Central memory CD4-positive, alpha-beta T cell (primary cell): ENCODE measurements at places on chromosomes 12 and 14.

- DNase-seq: no peak
Observed at GRCh38 chr12:109758426-109759420, 45.1 kb downstream of the FAM222A start.

DNA sequence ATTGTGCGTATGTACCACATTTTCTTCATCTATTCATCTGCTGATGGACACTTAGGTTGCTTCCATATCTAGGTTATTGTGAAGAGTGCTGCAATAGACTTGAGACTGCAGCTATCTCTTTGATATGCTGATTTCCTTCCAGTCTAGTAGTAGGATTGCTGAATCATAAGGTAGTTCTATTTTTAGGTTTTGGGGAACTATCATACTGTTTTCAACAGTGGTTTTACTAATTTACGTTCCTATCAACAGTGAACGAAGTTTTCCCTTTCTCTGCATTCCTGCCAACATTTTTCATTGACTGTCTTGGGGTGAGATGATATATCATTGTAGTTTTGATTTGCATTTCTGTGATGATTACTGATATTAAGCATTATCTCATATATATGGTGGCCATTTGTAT, 482.2 kb downstream of the SLC16A7 start:
- DNase-seq: no peak

DNA sequence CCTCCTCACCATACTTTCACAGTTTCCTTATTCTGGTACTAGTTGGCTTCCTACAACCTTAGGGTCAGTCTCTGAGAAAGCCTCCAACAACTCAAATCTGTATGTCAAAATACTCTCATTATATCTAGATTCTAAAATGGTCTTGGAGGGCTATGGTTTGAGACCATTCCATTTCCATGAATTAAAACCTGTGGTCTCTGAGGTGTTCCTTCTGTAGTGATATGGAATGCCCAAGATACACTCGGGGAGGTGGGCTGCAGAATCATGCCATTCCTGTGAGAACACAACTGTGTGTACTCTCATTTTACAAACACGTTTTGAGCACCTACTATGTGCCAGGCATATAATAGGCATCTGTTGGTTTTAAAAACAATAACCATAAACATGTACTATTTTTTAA, 74.0 kb downstream of the FERMT2 start:
- DNase-seq: no peak

- no peak for DNase-seq
Observed at GRCh38 chr12:63206909-63207308, 55.9 kb upstream of the AVPR1A start.

DNA sequence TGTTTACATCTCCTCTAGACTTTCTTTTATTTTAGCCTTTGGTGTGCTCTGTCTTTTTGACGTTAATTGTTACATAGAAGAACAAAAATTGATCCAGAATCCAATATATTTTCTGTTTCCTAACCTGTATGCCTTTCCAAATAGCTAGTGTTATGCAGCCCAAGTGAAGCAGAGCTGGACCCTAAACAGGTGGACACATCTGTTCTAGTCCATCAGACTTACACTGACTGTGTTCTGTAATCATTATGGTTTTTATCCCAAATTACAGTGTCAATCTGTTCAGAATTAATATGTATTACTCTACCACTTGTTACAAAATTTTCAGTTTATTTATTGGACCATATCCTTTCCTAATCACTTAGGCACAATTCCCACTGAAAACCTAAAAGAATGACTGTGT, 176.8 kb upstream of the FOXG1 start:
- no peak for DNase-seq

DNA sequence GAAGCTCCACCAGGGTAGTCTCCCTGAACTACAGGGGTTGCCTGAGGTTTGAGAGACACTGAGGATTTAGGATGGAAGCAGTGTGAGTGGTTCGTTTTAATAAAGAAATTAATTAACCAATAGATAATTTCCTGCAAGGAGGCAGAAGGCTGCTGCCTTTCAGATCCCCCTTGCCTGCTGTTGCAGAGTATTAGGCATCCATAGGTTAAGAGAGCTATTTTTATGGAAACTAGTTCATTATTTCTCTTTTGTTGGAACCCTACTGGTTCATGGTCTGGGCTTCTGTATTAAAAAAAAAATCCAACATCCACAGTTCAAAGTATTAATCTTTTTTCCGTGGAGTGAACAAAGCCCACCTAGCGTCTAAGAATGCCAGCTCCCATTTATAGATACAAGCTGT, 50.5 kb upstream of the RTRAF start:
- no peak for DNase-seq

DNA sequence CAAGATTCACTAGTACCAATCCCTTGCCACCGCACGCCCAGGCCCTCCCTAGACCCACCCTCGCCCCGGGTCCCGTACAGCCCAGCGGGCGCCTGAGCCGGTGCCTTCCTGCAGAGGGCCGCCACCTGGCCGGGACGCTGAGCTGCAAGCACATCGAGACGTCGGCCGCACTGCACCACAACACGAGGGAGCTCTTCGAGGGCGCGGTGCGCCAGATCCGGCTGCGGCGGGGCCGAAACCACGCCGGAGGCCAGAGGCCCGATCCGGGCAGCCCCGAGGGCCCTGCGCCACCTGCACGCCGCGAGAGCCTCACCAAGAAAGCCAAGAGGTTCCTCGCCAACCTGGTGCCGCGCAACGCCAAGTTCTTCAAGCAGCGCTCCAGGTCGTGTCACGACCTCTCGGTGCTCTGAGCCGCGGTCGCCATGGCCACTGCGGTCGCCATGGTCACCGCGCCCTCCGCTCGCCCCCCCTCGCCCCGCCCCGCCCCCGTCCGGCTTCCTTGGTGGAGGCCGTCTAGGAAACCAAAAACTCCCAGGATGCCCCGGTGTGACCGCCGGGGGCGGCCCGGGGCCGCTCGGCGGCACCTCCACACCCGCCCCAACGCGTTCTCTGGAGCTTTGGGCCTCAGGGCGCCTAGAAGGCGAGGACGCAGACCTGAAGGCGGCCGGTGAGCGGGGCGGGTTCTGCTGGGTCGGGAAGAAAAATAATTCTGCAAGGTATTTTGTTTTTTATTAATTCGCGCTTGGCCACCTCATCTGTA, 3.7 kb downstream of the REM2 start:
- DNase-seq: peak; percentile 75

DNA sequence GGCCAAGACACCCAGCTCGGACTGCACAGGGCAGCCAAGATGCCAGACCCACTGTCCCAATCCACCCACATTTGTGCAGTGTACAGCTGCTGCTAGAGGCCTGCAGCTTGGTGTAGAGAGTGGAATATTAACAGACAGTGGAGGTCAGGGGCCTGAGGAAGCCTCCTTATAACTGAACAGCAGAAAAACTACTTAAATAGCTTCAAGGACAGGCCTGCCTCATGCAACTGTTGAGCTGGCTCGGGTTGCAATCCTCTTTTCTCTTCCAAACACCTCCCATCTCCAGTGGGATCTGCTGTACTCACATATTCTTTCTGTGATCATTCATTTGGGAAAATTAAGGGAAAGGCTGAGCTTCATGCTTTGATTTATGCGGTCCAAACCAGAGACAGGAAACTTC, 1043.2 kb upstream of the TMEM132C start:
- DNase-seq: no peak

- DNase-seq: no peak
Observed at GRCh38 chr12:109621211-109621694, 47.7 kb downstream of the MVK start.

DNA sequence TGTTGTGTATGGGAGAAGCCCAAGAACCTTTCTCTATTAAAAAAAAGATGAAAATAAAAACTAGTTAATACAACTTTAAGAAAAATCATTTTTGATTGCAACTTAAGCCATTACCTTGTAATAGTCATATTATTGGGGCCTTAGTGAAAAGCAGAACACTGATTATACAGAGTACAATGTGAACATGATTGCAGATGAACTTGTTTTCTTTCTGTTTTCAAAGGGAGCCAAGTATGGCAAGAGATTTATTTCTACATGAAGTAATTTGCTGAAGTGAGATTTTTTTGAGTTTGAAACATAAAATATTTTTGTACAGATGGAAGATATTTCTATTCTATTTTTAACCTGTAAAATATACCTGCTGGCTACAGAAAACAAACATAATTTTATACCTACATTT, 104.9 kb downstream of the GPR135 start:
- DNase-seq: no peak

DNA sequence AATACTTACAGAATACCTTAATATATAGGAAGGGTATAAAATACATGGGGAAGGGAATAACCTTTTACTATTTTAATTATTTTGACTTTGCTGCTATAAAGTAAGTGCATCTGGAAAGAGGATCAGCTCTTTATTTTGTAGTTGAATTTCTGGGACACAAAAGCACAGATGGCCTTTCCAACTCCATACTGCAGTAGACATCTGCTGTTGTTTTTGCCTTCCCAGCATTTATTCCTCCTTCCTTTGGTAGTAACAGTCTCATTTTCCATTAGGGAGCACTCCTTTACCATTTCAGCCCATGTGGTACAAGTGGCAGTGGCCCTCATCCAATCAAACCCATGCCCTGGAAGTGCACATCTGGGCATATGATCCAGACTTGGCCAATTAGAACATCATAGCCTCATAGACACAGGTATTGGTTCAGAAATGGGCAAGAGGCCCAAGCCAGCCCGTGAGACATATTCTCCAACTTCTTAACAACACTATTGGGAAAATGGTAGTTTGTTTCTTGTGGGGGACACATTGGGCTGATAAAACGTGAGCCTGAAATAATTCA, 64.8 kb upstream of the YARS2 start:
- no peak for DNase-seq

DNA sequence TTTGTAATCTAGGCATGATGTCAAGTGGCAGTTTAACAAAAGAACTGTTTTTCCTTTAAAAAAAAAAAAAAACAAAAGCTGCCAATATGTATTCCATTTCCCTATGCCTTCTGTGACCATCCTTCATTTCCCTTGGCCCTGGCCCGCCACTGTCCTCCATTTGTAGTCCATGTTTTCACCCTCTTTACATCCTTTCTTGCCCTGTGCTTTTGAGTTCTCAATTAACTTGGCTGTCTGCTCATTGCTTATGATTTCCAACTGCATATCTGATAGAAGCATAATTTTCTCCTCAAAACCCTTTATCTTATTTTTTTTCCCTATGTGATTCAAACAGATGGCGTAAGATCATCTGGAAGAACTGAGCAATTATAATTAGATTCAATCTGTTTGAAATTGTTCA, 297.5 kb downstream of the NAV3 start:
- no peak for DNase-seq

DNA sequence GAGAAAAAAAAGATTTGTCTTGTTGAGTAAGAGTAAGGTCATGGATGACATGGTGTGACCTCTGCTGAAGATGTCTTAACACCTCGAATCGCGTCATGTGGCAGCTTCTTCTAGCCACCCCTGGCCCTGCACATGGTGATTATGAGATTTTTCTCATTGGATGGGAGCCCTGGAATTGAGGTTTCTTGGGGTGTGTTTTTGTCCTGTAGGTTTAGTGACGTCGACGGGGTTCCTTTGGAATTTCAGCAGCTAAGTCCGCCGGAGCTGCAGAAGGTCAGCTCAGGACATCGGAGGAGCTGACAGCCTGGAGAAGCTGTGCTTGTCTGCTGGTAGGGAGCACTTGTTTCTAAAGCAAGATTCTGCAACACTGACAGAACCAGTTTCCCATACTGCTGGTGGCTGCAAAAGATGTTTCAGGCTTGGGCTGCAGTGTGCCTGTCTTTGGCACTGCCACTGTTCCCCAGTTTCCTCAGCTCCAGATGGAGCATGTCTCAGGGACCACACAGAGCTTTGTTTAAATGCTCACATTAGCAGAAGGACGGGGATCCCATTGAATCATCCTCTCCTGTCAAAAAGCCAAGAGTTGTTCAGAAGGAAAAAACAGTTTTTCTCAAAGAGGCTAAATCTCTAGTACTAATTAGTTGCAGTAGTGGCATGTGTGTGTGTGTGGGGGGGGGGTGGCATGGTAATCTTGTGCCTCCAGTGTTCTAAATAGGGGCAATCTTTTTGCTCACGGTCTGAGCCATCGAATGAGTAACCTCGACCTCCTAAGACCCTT, 5.2 kb upstream of the FOS start:
- no peak for DNase-seq

- no peak for DNase-seq
Observed at GRCh38 chr12:1993341-1993740, 10.9 kb downstream of the DCP1B start.

GRCh38 chr12:79954037-79954610, 19.2 kb upstream of the PPP1R12A start:
- DNase-seq: no peak

DNA sequence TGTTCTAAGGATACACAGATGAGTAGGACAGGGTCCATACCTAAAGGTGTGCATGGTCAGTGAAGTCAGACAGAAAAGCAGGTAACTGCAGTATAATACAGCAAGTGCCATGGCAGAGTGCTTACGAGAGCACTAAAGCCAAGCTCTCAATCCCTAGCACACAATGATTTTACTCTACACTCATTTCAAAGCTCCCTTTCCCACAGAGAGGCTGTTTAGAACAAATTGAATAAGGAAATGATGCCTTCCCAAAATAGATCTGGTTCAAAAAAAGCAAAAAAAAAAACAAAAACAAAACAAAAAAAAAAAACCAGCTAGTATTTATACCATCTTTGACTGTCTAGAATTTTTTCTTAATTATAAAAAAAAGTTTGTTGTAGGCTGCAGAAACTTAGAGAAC, 74.1 kb downstream of the HECTD4 start:
- DNase-seq: no peak

- DNase-seq: no peak
Observed at GRCh38 chr14:95323917-95324316, 4.2 kb upstream of the CLMN start.

- DNase-seq: no peak
Observed at GRCh38 chr12:7856516-7856915, 16.2 kb downstream of the SLC2A14 start.

- DNase-seq: peak; percentile 29
Observed at GRCh38 chr12:57093415-57094207, 4.7 kb downstream of the NAB2 start.

DNA sequence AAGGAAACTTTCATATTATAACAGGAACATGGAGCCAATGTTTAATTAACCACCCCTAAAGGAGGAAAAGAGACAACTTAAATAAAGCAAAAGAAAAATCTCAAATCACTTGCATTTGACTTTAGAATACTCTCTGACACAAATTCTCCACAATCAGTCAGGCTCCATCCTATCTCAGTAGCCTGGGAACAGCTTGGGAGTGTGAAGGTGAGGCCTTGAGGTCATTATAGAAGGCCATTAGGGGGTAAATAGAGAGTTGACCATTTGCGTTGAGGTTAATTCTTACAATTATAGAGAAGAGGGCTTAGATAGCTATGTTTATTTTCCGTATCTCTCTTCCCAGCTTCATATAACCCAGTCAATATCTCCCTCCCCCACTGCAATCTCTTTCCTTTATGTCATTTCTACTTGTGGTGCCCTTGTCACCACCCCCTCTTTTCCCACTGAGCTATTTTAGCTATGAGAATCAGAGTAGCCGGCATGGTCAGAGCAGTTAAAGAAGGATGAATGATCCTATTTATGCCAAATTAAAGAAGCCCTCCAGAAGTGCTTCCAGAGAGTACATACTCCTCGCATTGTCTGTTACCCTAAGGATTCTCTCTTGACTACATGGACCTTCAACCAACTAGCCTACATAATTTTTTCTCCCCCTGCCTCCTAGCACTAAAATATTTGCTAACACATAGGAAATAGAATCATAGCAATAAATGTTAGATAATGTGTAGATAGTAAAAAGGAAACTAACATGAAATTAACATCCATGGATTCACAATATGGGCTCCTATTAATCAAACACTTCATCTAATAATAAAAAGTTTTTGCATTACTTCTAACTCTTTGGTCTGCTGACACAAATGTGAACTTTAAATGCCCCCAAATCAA, 135.2 kb upstream of the KRR1 start:
- no peak for DNase-seq
